ENCODE measurements at places on chromosomes 11 and 22.

GRCh38 chr22:35677460-35678187 lies 29.4 kb downstream of the APOL6 start:
- DNase-seq: no peak

- DNase-seq: no peak
These were observed 77.5 kb upstream of the CLMP start for GRCh38 chr11:123272565-123272964.

GRCh38 chr22:49413551-49413950 lies 414.1 kb downstream of the BRD1 start:
- DNase-seq: no peak

DNA sequence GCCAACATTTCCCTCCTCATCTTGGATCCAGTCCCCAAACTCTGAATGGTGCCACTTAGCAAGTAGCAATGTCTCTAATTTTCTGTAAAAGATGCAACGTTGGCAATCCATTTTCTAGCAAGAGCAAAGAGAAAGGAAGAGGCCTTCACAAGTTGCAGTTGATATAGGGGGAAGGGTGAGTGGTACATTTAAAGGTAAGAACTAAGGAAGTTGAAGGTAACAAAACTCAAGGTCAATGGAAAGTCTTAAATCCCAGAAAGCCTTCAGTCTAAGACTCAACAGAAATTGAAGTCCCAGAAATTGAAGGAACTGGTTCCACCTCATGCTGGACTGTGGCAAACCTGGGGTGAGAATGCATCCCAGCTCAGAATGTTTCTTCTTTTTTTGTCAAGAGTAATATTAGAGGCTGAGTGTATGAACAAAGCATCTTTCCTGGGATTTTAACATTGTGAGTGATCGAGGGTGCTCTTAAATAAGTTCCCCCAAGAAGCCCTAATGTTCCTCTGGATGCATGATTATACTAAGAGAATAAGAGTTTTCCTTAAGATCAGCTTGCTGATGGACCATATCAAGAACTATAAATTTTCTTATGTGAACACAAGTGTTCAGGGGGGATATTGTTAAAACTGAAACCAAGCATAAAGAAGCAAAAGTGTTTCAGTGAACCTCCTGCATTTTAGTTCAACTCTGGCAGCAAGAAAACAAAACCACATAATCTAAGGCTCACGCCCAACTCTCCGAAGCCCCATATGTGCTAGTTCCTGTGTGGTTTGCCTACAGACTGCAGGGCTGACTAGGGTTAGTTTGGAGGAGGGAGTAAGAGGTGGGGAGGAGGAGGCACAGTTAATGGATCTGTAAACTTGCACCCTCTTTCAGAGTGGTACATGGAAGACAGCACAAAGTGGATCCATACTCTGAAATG lies at the start of gene GRAP2:
Gene GRAP2 (plus strand): TSS at position 779 of the 922 bp plus-strand sequence. CDS start 46,023 bp downstream, outside the sequence.
- peak; percentile 97 for DNase-seq

DNA sequence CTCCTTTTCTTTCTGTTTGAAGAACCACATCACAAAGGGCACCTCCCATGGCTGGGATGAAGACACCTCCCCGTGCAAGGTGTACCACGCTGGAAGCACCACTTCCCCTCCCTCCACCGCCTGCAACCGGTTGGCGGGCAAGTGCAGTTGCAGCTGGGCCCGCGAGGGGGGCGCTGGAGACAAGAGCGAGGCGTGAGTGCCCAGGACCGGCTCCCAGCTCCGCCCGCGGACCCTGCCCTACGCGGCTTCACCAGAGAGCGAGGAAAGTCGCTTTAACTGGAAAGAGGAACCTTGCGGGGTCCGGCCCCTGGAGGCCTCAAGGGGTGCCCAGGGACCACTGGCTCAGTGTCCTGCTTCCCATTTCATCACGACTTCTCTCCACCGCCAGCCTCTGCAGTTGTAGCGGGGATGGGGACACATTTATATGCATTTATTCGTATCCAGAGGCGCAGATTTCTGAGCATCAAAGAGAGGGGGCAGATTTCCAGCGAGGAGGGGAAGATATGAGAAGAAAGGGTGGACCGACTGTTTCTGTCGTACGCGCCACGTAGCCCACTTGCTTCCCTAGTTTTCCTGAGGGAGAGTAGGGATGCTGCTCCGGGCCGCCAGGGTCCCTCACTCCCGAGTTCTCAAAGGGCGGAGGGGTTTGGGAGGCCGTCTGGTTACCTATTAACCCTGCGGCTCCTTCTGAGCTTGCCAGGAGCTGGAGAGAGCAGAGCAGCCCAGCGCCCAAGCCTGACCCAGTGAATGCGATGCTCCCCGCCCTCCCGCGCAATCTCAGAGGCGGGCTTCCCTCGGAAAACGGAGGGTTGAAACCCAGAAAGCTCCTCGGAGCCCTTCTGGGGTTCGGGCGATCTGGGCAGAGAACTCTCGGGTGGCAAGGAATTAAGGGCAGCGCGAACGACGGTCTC lies 3.5 kb downstream of the ESAM start:
- no peak for DNase-seq

- DNase-seq: no peak
These were observed 12.7 kb downstream of the LGALS12 start for GRCh38 chr11:63518548-63518947.

DNA sequence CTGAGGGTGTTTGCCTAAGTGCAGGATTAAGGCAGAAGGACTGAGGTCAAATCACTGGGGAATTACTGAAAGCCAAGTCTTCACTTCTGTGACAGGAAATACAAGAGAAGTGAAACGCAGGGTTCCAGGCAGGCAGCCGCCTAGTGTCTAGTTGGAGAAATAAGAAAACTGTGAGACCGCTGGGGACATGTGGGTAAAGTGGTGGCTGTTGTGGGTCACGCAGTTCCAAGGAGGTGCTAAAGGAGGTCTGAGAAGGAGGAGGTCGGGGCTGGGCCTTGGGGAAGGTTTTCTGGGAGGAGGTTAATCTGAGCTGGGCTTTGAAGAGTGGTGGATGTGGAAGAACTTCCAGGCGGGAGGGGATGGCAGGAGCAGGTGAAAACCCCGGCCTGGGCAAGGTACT lies 11.2 kb downstream of the MCM5 start:
- no peak for DNase-seq

DNA sequence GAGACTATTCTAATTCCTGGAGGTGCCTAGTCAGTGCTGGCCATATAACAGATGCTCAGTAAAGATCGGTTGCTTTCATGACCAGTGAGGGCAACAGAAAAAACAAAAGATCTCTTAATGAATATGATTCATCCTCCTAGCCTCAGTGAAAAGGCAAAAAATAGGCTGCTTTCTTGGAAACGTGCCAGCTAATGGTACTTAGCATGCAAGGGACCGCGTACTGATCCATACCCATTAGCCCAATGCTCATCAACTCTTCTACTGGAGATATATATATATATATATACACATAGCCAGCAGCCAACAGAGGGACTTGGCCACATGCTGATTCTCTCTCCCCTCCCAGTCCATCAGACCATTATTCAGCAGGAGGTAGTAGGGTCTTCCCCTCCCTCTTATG lies 320.4 kb downstream of the KIRREL3 start:
- DNase-seq: no peak

GRCh38 chr11:116427903-116428637 lies 344.7 kb downstream of the BUD13 start:
- DNase-seq: peak; percentile 37

- DNase-seq: peak; percentile 29
These were observed 22.9 kb upstream of the FGF3 start for GRCh38 chr11:69841859-69842698.

DNA sequence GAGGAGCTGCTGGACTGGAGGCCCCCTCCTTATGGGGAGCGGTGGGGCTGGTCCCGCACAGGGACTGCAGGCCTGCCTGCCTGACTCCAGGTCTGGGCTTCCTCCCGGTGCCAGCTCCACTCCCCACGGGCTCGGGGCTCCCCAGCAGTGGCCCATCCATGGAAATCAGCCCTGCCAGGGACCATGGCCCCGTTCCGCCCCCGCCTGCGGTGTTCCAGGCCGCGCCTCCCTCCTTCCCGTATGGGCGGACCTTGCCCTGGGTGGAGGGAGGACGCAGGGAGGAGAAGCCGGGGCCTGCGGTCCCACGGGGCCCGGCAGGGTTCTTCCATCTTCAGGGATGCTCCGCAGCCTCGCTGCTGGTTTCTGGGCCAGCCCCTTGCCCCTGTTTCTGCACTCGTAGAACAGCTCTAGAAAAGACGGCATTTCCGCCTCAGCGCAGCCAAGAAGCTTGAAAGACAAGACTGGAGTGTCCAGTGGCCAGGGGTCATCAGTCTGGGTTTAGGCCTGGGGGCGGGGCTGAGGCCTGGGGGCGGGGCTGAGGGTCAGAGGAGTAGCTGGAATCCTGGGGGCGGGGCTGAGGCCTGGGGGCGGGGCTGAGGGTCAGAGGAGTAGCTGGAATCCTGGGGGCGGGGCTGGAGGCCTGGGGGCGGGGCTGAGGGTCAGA lies 1330.6 kb downstream of the BRD1 start:
- no peak for DNase-seq

GRCh38 chr11:2681408-2682145 lies 18.2 kb downstream of the KCNQ1OT1 start:
- DNase-seq: no peak

- no peak for DNase-seq
These were observed 75.4 kb upstream of the DDI1 start for GRCh38 chr11:103961010-103961409.

- no peak for DNase-seq
These were observed 3.5 kb downstream of the LRRC56 start for GRCh38 chr11:540583-541432.

DNA sequence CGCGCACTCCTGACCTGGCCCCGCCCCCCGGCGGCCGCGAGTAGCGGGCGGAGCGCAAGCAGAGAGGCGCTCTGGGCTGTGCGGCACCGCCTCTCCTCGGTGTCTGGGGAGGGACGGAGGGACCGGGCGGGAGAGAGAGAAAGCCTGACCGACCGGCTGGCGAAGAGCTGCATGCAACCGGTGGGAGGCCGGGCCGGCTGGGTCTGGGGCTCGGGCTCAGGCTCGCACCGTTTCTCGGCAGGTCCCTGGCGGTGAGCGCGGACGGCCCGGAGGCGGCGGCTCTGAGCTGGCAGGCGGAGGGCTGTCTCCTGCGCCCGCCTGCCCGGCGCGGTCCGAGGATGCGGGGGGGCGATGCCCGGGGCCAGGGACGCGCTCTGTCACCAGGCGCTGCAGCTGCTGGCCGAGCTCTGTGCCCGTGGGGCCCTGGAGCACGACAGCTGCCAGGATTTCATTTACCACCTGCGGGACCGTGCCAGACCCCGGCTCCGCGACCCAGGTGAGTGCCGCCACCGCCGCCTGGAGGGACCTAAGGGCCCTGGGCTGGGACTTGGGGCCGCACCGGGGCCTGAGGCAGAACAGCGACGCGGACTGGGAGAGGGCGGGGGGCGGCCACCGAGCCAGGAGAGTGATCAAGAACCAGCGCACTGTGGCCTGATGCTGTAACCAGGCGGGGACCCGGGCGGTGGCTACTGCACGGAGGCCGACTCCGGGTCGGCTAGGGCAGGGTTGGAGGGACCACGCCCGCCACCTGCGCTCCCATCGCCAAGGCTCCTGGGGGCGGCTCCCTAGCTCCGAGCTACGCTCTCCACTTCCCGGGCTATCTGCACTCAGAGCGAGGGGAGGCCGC lies at the start of gene SYT9:
Gene SYT9 (plus strand): TSS at position 69 of the 847 bp plus-strand sequence. CDS start 283 bp downstream, at position 352.
- no peak for DNase-seq

- no peak for DNase-seq
These were observed 845.4 kb downstream of the OPCML start for GRCh38 chr11:132686886-132687285.

DNA sequence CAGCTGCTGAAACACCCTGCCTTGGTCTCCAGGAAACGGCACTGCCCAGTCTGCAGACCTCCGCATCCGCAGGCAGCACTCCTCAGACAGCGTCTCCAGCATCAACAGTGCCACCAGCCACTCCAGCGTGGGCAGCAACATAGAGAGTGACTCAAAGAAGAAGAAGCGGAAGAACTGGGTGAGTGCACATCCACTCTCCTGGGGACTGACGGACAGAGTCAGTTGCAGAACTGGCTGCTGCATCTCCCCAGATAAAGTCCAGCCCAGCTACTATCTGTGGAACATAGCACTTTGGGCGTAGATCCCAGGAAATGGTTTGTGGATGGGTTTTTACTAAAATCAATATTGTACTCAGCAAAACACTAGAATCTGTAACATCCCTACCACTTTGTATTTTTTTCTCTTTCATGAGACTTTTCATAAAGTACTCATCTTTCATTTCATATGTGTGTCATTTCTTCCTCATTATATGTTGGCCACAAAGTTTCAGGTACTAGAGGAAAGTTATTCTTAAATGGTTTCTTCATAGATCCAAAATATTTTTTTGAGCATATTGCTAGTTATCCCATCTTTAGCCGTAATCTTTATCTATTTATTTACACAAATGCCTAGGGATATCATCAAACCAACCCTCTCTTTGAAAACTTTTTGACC lies 80.1 kb downstream of the DBX1 start:
- no peak for DNase-seq

DNA sequence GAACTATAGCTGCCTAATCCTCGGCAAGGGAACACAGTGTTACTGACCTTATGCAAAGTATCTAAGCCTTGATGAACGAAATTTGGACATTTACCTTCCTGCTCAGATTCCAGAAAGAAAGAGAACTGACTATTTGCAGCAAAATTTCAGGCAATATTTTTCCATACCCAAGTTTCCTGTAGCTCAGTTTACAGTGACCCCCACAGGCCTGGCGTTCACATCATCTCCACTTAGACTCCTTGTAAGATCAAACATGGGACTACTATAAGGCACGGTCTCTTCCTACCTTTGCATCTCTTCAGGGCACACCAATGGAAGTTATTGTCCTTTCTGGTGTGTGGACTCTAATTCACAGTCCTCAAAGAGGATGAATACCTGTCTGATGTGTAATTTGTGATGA lies 21.1 kb downstream of the MS4A6A start:
- DNase-seq: no peak

GRCh38 chr11:48020092-48020755 lies 39.9 kb downstream of the PTPRJ start:
- DNase-seq: no peak

GRCh38 chr11:23206741-23207336 lies 346.6 kb upstream of the CCDC179 start:
- no peak for DNase-seq

DNA sequence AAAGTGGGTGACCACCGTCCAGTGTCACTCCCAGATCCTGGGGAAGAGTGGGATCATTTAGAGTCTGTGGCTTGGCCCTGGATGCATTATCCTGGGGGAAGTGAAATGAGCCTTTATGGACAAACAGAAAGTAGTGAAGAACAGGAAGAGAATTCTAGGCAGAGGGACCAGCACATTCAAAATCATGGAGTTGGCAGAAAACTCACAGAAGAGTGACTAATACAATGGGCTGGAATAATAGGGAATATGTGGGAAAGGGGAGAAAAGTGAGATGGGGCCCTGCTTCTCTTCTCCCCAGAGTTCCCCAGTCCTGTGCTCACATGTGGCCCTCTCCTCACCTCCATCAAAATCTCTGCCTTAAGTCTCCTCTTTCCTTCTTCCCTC lies 84.3 kb downstream of the CCDC81 start:
- no peak for DNase-seq

GRCh38 chr22:23418159-23418788 lies 161.8 kb downstream of the IGLL1 start:
- DNase-seq: no peak

All from Jurkat, Clone E6-1 (cell line).